ENCODE measurements at places on chromosomes 5 and 9. TPM values are rescaled to one million over a fixed set of nuclear protein-coding genes. Genes with fewer than 3 reads are reported as not detected.
A peak's percentile ranks its signal among the peaks of the same experiment; 100 is the strongest.

DNA sequence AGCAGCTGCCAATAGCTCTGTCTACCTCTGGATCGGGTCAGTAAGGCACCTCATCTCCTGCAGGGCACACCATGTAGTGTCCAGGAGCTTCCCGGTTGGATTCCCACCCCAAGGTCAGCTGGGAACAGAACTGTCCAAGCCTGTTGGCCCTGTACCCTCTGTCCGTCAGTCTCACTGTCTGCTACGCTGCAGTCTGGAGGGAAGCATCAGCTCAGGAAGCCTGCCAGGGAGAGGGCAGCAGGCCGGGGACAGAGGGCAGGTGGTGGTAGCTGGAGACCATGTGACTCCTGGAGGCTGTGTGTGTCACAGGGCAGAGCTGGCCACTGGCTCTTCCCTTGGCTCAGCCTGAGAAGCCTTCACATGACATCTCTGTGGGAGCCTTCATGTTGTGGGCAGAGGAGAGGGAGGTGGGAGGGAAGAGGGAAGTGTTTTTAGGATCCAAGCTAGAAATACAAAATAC lies 134.5 kb downstream of the SEC61B start:
- H3K4me1 ChIP-seq: no peaks in the 10 kb centered on the region
- DNase-seq: peak; percentile 98
- H3K4me3 ChIP-seq: no peak overlapping the region
- H3K27me3 ChIP-seq: no peaks in the 10 kb centered on the region
- H3K27ac ChIP-seq: peak overlapping the region; percentile 80

WDR31 gene
- total RNA-seq: 3.5 TPM

DNA sequence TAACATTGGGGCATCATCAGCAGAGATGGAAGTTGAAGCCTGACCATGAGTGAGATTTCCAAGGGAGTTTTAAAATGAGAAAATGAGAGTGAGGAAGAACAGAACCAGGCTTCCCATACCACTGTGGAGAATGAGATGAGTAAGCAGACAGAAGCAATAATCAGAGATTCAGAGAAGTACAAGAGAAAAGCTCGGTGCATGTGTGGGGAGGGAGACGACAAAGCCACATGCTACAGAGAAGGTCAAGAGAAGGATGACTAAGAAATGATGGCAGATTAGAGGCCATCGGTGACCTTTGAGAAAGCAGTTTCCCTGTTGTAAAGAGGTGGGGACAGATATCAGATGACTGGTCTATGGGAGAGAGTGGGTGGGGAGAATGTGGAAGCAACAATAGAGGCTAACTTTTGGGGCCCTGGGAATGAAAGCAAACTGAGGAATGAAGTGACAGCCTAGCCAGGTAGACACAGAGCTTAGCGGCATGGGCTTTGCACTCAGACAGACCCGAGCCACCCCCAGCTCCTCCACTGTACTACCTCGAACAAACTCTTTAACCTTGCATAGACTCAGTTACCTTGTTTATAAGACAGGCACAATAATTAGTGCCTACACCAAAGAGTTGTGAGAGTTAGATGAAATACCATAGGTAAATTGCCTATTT lies 207.7 kb downstream of the PIK3R1 start:
- no peaks in the 10 kb centered on the region for H3K36me3 ChIP-seq

- H3K27me3 ChIP-seq: no peaks in the 10 kb centered on the region
- no peak for DNase-seq
- peaks cover 2% of the 10 kb centered on the region for H3K36me3 ChIP-seq
- no peaks in the 10 kb centered on the region for H3K4me1 ChIP-seq
- H3K27ac ChIP-seq: no peak overlapping the region
Measured at GRCh38 chr9:15192856-15193255, 114.2 kb downstream of the TTC39B start.

GRCh38 chr9:78130004-78130403 lies 98.4 kb upstream of the GNAQ start:
- DNase-seq: no peak
- no peaks in the 10 kb centered on the region for H3K4me1 ChIP-seq
- H3K4me3 ChIP-seq: no peak overlapping the region
- no peaks in the 10 kb centered on the region for H3K27me3 ChIP-seq

DNA sequence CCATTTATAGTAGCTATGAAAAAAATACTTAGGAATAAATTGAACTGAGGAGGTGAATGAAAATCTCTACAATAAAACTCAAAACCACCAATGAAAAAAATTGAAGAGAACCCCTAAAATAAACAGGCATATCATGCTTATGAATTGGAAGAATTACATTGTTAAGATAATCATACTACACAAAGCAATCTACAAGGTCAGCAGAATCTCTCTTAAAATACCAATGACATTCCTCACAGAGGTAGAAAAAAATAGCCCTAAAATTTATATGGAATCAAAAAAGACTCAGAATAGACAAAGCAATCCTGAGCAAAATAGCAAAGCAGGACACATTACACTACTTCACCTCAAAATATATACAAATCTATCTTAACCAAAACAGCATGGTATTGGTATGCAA lies 23.2 kb downstream of the PRDM9 start:
- H3K4me1 ChIP-seq: no peaks in the 10 kb centered on the region
- H3K4me3 ChIP-seq: no peak overlapping the region
- no peaks in the 10 kb centered on the region for H3K27me3 ChIP-seq
- no peak overlapping the region for H3K27ac ChIP-seq

DNA sequence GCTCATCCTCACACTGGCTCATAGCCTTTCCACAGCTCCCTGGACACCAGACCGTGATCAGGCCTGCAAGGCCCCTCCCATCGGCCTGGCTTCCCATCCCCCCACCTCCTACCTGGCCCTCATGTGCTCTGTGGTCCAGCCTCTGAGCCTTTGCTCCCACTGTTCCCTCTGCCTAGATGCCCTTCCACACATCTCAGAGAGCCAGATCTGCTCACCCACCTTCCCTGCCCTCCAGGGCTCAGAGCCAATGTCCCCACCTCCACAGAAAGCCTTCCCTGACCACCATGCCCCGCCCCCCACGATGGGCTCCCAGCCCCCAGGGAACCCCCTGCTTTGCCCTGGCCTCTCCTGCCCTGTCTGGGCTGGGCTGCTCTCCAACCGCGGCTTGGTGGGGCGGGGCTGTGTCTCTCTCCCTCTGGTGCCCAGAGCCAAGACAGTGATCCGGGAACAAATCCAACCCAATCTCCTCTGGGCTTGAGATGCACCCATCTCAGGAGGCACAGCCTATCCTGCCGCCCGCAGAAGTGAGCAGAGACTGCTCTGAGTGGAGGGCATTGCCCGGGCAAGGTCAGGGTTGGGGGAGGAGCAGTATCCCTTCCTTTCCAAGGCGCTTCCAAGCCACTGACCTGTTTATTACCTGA lies 1.6 kb downstream of the NINJ1 start:
- H3K27ac ChIP-seq: peak overlapping the region; percentile 98
- peaks cover 56% of the 10 kb centered on the region for H3K4me1 ChIP-seq
- H3K4me3 ChIP-seq: peak overlapping the region; percentile 92
- no peaks in the 10 kb centered on the region for H3K36me3 ChIP-seq
- DNase-seq: peak; percentile 87

BRINP1 gene
- 0.12 TPM for total RNA-seq

DNA sequence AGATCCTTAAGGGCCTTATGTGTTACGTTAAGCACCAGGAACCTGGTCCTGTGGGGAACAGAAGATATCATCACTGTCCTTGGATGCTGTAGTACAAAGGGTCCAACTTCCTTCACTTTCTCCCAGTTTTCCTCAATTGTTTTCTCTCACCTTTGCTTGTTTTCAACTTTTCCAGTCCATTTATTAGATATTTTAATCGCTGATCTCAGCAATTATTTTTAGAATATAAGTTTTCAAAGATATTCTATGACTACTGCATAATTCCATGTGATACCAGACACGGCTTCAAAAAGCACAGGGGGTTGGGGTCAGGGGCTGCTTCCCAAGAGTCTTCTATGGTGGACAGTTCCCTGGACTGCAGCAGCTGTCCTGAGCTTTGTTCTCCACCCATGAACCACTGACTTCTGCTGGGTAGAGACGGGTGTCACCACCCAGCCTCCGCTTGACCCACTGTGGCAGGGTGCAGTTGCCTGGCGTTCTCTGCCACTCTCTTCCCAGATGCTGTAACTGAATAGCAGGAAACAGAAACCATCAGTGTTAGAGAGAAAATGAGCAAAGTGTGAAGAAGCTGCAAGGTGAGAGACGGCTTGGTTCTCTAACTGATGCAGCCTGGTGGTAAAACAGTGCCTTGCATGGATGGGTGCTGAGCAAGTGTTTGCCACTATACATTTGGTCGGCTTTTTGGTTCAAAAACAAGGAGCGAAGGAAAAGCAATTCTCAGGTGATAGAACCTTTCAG lies 383.0 kb downstream of the RAB3C start:
- no peak overlapping the region for H3K27ac ChIP-seq
- H3K36me3 ChIP-seq: no peaks in the 10 kb centered on the region
- no peak for DNase-seq
- no peak overlapping the region for H3K4me3 ChIP-seq
- no peaks in the 10 kb centered on the region for H3K4me1 ChIP-seq

MVB12B gene
- 7.2 TPM for total RNA-seq

GRCh38 chr5:16538006-16538405 lies 72.4 kb upstream of the ZNF622 start:
- no peaks in the 10 kb centered on the region for H3K36me3 ChIP-seq
- no peaks in the 10 kb centered on the region for H3K27me3 ChIP-seq
- no peak overlapping the region for H3K4me3 ChIP-seq
- no peak for DNase-seq
- peak overlapping the region; percentile 100 for H3K27ac ChIP-seq

HBEGF gene
- 1.8 TPM for total RNA-seq

DNA sequence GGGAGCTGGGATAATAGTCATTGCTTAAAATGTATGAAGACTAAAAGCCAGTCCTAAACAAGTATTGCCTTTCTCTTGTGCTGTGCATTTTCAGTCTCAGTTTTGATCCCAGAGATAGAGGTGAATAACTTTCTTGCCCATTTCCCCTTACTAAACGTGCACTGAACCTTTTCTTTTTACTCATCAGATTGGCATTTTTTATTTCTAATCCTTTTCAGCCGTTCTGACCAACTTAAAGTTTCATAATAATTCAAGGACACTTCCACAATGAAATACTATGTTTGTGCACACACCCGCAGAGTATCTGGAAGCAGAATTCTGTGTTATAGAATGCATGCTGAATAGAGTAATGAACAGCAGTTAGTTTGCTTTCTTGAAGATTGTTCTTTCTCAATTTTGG lies 343.6 kb downstream of the LRRC70 start:
- no peaks in the 10 kb centered on the region for H3K27me3 ChIP-seq
- H3K4me3 ChIP-seq: no peak overlapping the region
- no peaks in the 10 kb centered on the region for H3K36me3 ChIP-seq
- no peak overlapping the region for H3K27ac ChIP-seq
- DNase-seq: no peak

ENG gene
- total RNA-seq: 79.1 TPM

DNA sequence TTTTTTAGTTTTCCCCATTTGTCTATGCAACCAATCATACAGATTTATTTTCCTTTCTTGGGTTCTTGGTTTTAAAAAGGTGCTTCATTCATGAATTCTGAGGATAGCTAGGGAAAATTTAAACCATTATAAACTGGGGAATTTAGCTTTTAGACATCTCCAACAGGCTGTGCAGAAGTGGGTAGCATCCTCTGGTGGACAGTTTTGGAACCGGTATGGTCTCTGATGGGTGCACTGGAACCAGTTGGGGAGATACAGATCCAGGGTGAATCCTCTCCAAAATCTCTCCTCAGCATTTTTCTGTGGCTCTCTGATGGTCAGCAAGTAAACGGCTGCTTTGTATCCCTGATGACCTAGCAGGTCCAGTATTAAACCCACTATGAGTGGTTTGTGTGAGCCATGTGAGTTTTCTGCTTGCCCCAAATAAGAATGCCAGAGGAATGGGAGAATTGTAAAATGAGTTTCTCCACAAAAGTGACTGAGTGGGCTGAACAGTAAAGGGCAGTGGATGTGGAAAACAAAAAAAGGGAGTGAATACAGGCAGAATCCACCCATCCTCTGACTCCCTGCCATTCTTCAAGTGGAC lies 9.1 kb upstream of the DNAJC25 start:
- H3K36me3 ChIP-seq: no peaks in the 10 kb centered on the region
- peak; percentile 66 for DNase-seq
- no peaks in the 10 kb centered on the region for H3K27me3 ChIP-seq
- H3K27ac ChIP-seq: no peak overlapping the region
- peaks cover 4% of the 10 kb centered on the region for H3K4me1 ChIP-seq

- no peaks in the 10 kb centered on the region for H3K4me1 ChIP-seq
- H3K36me3 ChIP-seq: no peaks in the 10 kb centered on the region
- H3K4me3 ChIP-seq: no peak overlapping the region
- no peaks in the 10 kb centered on the region for H3K27me3 ChIP-seq
- no peak for DNase-seq
- no peak overlapping the region for H3K27ac ChIP-seq
Measured at GRCh38 chr5:115684513-115685037, 58.7 kb upstream of the TMED7 start.

DNA sequence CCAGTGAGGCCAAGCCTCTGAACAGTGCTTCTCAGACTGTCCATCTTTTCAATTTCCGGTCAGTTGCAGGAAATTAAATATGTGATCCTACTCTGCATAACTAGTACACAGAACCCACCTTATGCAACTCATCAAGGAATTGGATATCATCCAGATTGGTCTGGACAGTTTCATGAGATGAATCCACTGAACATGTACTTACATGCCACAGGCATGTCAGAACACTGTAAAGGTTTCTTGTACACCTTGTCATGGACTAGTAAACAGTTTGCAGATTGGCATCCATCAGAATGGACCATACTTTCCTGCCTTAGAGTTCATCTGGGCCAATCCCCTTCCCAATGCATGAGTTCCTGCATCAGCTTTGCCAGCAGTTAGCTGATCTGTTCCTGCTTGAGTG lies 30.4 kb downstream of the GARNL3 start:
- H3K36me3 ChIP-seq: no peaks in the 10 kb centered on the region
- H3K27ac ChIP-seq: no peak overlapping the region
- H3K4me1 ChIP-seq: peaks cover 20% of the 10 kb centered on the region
- H3K27me3 ChIP-seq: no peaks in the 10 kb centered on the region

- H3K27me3 ChIP-seq: no peaks in the 10 kb centered on the region
- no peak overlapping the region for H3K4me3 ChIP-seq
- no peaks in the 10 kb centered on the region for H3K4me1 ChIP-seq
- no peak overlapping the region for H3K27ac ChIP-seq
- no peak for DNase-seq
- H3K36me3 ChIP-seq: no peaks in the 10 kb centered on the region
Measured at GRCh38 chr5:95720094-95720786, 10.9 kb upstream of the RHOBTB3 start.

GRCh38 chr5:134139377-134139851 lies 24.9 kb downstream of the TCF7 start:
- H3K27ac ChIP-seq: no peak overlapping the region
- no peaks in the 10 kb centered on the region for H3K36me3 ChIP-seq
- H3K4me3 ChIP-seq: no peak overlapping the region
- no peak for DNase-seq
- H3K4me1 ChIP-seq: no peaks in the 10 kb centered on the region

Measured in right lobe of liver (tissue), 6 donors.